ENCODE measurements at places on chromosomes 7 and 10.

DNA sequence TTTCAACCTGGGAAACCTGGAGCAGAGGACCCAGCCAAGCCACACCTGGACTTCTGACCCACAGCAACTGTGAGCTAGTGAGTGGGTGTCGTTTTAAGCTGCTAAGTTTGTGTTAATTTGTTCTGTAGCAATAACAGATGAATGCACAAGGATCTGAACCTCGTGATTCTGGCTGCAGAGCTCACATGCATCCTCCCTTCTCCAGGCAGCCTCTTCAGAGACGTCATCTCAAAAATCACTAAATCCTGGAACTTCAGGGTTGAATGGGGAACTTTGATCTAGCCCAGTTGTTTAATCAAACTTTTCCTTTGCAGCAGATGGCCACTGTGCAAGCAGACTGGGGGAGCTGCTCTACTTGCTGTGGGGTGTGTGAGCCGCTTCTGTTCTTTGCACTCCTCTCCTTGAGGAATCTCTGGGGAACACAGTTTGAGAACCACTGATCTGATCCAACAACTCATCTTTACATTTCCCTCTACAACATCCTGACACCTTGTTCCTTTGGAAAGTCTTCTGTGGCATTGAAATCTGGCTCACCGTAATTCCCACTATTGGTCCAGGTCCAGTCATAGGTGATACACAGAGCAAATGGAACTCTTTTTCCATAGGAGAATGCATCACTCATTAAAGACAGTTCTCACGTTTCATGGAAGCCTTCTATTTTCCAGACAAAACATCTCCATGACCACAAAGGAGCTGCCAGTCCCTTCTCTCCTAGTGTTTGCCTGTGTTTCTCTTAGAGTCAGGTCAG lies 90.3 kb downstream of the CHN2 start:
- no peak for DNase-seq

- no peak for DNase-seq
Observed at GRCh38 chr7:27187475-27188385, 2.7 kb upstream of the HOXA11 start.

DNA sequence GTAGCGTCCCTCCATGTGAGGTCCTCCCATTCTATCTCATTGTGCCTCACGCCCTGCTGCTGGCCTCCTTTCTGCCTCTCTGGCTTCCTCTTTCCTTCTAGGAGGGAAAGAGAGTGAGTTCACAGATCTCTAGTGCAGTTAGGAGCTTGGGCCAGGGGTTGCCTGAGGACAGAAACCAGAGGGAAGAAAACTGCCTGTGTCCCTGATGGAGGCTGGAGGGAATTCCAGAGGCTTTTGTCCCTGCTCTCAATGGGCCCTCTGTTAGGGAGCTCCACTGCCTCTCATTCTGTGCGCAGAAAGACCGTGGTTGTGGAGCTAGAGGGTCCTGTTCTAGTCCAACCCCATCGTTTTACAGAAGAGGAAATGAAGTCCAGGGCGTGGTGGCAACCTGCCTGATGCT lies 4.6 kb downstream of the MARVELD1 start:
- peak; percentile 30 for DNase-seq

DNA sequence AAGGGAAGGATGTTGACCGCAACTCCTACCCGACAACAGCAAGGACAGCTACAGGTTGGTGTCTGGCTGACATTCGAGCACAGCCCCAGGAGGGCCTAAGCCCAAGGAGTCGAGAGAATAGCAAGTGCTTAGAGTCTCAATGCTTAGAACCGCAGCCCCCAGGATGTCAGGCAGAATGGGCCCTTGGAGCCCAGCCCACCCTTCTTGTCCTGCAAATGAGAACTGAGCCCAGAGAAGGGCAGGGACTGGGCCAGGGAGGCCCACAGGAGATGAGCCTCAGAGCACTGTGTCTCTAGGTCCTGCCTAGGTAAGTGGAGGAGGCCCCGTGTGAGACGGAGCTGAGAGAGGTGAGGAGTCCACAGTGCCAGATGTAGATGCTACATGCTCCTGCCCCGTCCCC lies 173.3 kb upstream of the ZMIZ1 start:
- no peak for DNase-seq

DNA sequence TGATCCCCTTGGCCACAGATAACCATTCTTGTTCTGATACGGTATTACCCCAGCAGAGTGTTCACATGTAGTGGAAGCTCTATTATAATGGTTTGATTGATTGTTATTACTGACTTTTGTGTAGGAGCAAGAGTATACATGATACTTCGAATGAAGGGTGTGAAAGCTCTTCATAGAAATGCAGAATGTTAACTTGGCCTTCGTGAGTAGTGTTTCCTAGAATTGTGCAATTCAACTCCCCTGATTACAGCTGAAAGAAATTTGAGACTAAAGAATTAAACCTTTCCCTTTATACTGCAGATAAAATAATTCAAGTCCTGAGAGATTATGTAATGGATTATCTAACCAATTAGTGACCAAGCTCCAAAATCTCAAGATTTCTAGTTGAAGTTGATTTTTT lies 38.2 kb downstream of the MKLN1 start:
- no peak for DNase-seq

- DNase-seq: no peak
Observed at GRCh38 chr10:44947371-44948152, 12.0 kb upstream of the RASSF4 start.

DNA sequence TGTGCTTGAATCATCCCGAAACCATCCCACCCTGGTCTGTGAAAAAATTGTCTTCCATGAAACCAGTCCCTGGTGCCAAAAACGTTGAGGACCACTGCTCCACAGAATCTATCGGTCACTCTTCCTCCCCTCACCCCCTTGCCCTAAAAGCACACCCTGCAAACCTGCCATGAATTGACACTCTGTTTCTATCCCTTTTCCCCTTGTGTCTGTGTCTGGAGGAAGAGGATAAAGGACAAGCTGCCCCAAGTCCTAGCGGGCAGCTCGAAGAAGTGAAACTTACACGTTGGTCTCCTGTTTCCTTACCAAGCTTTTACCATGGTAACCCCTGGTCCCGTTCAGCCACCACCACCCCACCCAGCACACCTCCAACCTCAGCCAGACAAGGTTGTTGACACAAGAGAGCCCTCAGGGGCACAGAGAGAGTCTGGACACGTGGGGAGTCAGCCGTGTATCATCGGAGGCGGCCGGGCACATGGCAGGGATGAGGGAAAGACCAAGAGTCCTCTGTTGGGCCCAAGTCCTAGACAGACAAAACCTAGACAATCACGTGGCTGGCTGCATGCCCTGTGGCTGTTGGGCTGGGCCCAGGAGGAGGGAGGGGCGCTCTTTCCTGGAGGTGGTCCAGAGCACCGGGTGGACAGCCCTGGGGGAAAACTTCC lies 784 bp upstream of the SERPINE1 start:
- DNase-seq: no peak

GRCh38 chr7:50768485-50769474 lies 13.9 kb downstream of the GRB10 start:
- no peak for DNase-seq

DNA sequence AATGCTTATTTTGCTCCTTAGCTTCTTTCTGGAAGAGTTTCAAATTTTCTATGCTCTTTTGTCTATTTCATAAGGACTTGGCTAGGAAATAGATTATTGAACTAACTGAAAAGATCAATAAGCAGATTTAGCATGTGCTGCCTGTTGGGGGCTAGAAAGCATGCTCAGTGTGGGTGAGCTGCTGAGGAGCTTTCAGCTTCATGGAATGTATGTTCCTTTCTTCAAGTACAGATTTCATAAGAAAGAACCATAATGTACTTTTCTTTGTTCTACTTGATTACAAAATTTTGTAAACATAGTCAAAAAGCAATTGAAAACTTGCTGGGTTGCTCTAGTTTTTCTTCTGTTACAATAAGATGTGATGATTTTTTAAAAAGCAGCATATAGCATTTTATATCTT lies 73.8 kb downstream of the TAF3 start:
- DNase-seq: no peak

GRCh38 chr7:141974831-141975230 lies 1.3 kb upstream of the TAS2R38 start:
- DNase-seq: no peak

DNA sequence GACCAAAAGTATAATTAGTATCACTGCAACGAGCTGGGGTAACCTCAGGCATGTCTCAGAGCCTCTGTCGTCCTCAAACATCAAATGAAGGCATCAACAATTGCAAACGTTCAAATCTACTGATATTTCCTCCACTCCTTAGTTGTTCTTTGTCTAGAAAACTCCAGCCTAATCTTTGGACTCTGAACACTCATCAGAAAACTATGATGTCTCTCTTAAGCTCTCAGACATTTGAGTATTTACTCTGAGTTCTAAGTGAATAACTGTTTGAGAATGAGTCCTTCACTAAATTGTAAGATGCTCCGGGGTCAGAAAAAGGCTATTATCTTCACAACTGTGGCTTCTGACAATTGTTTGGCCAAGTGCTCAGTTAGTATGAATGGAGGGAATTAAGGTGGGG lies 536.4 kb downstream of the NRG3 start:
- no peak for DNase-seq

GRCh38 chr7:119630406-119630969 lies 642.5 kb upstream of the KCND2 start:
- no peak for DNase-seq

DNA sequence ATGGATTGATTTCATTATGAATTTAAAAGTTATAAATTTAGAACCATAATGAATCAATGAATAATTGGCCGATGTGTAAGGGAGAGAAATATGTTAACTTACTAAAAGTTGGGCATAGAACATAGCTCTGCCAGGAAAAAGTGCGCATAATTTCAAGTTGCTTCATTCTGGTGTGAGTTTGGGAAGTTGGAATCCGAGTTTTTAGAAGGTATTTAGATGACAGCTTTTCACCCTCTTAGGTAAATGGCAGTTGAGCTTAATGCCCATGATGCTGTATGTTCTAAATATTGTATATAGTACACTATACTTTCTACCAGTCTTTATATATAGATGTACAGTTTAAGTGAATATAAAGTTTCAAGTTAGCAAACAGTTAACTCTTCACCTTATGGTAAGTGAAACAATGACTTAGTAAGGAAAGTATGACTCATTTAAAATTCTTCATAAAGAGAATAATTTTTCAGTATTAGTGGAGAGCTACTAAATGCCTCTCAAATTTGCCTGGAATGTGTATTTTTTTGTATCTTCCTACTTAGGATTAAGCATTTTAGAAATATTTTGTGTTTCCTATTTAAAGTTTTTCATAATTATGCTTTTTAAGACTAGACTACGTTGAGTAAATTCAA lies 1.6 kb downstream of the C1GALT1 start:
- peak; percentile 22 for DNase-seq

DNA sequence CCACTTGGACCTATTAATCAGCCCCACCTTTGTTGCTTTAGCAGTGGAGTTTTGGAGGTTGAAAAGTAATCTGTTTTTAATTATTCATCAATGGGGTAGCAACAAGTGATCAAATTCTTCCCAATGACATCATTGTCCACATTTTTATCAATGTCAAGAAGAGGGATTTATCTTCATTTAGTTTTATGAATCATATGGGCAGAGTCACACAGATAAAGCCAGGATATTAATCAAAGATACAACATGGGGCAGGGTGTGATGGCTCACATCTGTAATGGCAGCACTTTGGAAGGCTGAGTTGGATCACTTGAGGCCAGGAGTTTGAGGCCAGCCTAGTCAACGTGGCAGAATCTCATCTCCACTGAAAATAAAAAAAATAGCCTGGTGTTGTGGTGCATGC lies 388.4 kb upstream of the POM121L12 start:
- no peak for DNase-seq

GRCh38 chr10:6204341-6205191 lies 1.8 kb downstream of the PFKFB3 start:
- DNase-seq: no peak

DNA sequence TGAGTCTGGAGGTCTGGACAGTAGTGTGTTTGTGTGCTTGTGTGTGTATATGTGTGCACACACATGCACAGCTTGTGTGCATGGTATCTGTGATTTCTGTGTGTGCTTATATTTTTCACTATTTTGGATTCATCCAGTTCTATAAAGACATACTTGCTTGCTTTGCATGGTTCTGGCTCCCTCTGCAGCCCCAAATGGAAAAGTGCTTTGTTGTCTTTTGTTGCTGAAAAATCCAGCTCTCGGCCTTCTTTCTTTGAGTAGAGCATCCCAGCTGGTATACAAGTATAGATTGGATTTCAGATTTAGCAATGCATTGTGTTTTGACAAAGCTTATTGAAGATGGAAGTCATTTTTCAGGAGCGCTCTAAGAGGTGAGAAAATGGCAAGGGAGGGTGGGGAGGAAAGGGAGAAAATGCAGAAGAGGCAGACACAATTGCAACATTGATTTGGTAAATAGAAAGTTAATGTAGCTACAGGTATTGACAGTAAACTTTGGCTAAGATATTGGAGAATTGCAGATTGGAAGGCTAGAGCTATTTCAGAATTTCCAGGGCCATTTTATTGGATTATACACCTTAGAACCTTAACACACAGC lies 333.9 kb downstream of the AUTS2 start:
- DNase-seq: peak; percentile 74

DNA sequence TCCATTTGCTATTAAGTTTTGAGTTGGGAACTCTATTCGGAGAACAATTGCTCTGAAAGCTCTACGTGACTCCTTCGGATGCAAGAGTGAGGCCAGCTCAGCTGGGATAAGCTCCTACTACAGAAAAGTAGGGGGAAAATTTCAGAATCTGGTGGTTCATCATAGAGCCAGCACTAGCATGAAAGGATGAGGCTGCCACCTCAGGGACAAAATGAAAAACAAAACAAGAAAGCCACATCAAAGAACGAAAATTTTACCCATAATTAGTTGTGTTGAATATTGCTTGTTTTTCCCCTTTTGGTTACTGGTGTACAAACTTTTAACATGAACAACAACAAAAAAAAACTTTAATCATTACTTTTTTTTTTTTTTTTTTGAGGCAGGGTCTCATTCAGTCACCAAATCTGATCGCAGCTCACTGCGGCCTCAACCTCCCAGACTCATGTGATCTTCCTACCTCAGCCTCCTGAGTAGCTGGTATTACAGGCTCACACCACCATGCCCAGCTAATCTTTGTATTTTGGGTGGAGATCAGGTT lies 39.7 kb upstream of the NFE2L3 start:
- DNase-seq: no peak

- DNase-seq: no peak
Observed at GRCh38 chr10:62266611-62267010, 2.0 kb downstream of the RTKN2 start.

- DNase-seq: peak; percentile 11
Observed at GRCh38 chr10:3779158-3779741, 5.8 kb downstream of the KLF6 start.

DNA sequence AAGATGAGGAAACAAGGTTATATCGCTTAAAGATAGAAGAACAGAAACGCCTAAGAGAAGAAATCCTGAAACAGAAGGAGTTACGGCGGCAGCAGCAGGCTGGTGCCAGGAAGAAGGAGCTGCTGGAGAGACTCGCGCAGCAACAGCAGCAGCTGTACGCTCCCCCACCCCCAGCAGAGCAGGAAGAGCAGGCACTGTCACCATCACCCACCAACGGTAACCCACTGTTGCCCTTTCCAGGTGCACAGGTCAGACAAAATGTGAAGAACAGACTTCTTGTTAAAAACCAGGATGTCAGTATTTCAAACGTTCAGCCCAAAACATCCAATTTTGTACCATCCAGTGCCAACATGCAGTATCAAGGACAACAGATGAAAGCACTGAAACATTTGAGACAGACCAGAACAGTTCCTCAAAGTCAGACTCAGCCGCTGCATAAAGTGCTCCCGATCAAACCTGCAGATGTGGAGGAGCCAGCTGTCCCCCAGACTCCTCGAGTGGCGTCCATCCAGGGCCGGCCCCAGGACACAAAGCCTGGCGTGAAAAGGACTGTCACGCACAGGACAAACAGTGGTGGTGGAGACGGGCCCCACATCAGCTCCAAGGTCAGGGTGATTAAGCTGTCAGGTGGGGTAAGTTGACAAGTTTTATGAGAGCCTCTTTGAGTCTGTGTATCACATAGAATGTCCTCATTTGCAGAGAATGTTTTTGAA lies 67.1 kb downstream of the SHH start:
- peak; percentile 23 for DNase-seq

Measured in G401 (cell line).